ENCODE measurements at places on chromosomes 4 and X. TPM values are rescaled to one million over a fixed set of nuclear protein-coding genes. Genes with fewer than 3 reads are reported as not detected.

The SERTM2 gene
- total RNA-seq = not detected

DNA sequence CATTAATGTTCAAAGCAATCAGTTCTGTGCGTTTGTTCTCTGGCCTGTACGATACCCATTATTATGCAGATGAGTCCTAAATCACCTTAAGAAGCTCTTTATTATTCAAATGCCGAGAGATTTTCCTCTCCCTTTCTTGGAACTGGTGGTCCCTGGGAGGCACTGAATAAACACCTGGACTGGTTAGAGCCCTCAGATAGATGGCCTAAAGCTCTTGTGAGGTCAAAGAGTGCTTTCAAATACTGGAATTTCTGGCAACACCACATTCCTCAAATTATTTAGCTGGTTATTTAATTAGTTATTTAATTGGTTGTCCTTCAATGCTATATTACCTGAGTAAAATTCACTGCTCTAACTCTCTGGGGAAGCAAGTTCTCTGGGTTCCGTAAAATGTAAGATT is 3.0 kb downstream of the ARHGEF38 start:
- DNase-seq = no peak

- no peak for DNase-seq
These were observed 81.5 kb downstream of the REPS2 start for GRCh38 chrX:17027931-17028330.

- no peak for DNase-seq
These were observed 241.1 kb downstream of the FBXW7 start for GRCh38 chr4:152294765-152295164.
